ENCODE measurements at places on chromosomes 16 and 17.

DNA sequence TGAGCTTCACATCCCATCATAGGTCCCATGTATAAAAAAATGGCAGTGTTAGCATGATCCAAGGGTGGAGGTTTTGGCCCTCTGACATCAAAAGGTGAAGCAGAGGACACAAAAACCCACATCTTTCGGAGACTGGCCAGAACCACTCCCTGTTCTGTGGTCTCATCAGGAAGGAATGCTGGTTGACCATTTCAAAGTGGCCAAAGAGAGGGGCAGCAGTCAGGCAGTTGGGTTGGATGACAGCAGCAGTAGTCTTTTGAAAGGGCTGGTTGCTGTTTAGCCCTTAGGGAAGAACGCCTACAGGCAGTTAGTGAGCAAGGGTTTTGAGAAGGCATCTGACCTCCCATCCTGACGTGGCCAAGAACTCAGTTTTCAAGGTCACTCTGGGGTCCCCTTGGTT is 40.5 kb downstream of the LCMT1 start:
- DNase-seq: no peak

DNA sequence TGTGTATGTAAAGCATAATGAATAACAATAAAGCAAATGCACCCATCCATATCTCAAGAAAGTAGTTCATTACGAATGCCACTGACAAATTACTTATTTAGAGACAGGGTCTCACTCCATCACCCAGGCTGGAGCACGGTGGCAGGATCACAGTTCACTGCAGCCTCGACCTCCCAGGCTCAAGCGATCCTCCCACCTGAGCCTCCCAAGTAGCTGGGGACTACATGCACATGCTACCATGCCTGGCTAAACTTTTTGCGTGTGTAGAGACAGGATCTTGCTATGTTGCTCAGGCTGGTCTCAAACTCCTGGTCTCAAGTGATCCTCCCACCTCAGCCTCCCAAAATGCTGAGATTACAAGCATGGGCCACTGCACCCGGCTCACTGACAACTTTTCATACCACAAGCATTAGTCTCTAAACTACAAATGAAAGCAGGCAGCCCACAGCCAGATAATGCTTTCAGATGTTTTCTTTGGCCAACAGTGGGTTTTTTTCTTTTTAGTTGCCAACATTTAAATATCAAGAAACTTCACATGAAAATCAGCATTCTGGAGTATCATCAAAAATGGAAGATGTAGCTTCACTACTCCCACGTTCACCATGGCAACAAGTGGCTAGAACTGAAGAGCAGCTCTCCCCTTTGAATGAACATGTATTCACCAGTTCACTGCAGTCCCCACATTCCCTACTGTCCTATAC is 7.7 kb downstream of the ARHGAP17 start:
- no peak for DNase-seq

DNA sequence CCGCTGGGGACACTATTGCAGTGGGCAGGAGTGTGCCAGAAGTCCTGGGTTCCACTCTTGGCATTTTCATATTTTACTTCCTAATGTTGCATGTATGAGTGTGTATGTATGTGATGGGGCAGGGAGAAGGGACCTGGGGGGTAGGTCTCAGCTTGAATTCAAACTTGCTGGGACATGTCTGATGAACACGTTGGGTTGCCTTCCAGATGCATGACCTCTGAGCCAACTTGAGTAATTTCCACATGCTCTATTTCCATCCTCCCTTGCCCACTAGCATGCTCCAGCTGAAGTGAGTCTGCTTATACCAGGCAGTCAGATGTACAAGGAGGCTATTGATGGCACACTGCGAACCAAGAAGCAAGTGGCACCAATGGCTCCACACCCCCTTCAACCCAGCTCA is 32.9 kb upstream of the SRSF1 start:
- no peak for DNase-seq

DNA sequence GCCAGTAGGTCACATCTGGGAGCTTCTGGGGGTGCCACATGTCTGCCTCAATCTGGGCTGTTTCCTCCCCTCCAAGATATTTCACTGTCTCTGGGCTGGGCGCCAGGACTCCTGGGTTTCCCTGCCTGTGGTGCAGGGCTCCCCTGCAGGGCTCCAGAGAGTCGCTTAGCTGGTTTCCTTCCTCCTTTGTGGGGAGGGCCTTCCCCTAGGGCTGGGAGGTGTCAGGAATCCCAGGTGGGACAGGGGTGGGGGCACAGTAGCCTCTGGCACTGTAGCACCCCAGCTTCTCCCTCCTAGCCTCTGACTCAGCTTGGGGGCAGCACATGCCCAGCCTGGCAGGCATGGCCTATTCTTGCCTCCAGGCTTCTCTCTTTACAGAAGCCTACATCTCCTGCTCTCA is 2.6 kb downstream of the RARA start:
- DNase-seq: no peak

- DNase-seq: peak; percentile 90
Measured at GRCh38 chr17:70168977-70169708, at the start of gene KCNJ2. Gene KCNJ2 (plus strand): TSS chr17:70169532. CDS start chr17:70175040, 5,508 bp downstream.

DNA sequence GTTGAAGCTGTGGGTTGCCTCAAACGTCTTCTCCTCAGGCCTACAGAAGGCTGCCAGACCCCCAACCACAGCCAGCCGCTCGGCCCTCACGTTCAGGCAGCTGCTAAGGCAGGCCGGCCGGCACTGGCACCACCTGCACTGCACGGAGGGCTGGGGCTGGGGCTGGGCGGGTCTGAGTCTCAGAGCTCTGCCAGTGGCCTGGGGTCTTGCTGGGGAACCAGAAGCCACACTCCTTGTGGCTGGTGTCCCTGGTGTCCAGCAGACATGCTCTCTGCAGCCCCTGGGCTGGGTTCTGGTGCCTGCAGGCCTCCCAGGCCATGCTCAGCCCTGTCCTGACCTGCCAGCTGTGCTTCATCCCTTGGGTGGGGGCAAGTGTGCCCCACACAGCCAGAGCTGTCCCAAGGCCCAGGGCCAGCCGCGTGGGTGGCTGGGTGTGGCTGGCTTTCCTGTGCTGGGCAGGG is 42.0 kb downstream of the BAHCC1 start:
- no peak for DNase-seq

DNA sequence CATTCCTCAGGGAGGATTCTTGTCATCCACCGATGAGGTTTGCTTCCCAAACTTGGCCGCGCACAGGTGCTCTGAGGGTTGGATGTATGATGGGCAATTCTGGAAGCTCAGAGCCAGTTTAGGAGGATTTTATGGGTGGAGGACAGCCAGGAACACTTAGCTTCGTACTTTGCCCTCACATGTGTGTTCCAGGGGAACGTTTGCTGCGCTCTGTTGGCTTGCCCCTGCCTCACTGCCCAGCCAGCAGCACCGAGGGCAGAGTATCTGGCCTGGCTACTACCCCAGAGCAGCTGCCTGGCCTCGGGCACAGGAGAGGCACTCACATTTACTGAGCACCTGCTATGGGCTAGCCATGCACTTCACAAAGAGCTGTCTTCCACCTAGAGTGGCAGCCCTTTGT is 14.1 kb downstream of the SEZ6 start:
- no peak for DNase-seq

DNA sequence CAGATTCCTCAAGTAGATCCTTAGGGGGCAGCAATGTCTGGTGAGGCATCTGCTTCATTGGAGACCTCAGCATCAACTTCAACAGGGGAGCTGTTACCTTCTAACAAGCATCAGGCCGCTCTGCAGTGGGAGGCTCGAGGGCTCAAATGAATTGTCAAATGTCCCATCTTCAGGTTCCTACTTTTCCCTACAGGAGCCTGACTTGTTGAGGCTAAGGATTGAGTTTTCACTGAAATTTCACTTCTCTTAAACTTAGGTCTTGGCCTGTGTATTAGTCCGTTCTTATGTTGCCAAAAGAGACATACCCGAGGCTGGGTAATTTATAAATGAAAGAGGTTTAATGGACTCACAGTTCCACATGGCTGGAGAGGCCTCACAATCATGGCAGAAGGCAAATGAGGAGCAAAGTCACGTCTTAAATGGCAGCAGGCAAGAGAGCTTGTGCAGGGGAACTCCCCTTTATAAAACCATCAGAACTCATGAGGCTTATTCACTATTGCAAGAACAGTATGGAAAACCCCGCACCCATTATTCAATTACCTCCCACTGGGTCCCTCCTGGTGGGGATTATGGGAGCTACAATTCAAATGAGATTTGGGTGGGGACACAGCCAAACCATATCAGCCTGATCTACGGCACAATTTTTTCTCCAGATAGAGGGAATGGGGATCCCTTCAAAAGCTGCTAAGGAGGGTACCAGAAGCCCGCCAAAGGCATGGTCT is 5.1 kb upstream of the CD300LD start:
- DNase-seq: no peak

- no peak for DNase-seq
Measured at GRCh38 chr17:27526604-27527002, 70.4 kb downstream of the KSR1 start.

- no peak for DNase-seq
Measured at GRCh38 chr16:51210087-51210486, 59.0 kb upstream of the SALL1 start.

- DNase-seq: no peak
Measured at GRCh38 chr16:26736084-26736483, 330.6 kb upstream of the C16orf82 start.

GRCh38 chr17:8153525-8153956 is 1.3 kb upstream of the PER1 start:
- DNase-seq: no peak

DNA sequence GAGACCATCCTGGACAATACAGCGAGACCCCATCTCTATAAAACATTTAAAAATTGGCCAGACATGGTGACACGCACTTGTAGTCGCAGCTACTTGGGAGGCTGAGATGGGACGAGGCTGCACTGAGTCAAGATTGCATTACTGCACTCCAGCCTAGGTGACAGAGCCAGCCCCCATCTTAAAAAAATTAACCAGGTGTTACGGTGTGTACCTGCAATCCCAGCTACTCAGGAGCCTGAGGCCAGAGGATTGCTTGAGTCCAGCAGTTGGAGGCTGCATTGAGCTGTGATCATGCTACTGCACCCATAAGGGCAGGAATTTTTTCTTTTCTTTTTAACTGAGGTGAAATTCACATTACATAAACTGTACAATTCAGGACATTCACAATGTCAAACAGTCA is 16.9 kb upstream of the TMC7 start:
- DNase-seq: no peak

DNA sequence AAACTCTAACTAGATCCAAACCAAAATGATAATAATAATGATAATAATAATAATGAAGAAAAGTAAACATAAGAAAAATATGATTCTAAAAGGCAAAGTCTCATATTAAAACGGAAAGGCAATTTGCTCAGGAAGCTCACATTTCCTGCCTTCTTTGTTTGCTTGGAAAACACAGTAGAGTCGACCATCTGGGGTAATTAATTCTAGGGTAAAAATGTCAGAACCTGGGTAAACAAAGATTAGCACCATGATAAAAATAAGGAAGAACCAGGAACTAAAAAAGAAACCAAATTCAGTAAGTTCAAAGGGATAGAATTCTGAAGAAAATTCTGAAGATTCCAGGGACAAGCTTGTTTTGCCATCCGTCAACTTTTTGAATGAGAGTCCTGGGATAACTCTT is 16.2 kb downstream of the KRABD2 start:
- DNase-seq: no peak

- no peak for DNase-seq
Measured at GRCh38 chr17:43882761-43883415, 24.4 kb downstream of the MPP2 start.

DNA sequence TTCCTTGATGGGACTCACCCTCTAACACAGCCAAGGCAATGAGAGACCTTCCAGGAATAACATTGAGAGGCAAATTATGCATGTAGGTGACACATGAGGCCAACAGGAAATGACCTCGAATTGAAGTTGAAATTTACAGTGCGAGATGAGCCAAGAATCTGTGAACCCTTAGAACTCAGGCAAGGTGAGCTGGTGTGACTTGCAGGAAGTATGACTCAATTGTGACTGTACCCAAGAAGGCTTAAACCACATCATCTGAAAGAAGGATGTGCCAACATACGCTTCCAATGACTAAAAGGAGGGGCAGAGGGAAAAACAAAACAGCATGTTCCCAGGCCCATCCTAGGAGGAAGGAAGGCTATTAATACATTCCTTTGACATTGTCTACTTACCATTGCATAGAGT is 44.8 kb downstream of the PITPNC1 start:
- no peak for DNase-seq

DNA sequence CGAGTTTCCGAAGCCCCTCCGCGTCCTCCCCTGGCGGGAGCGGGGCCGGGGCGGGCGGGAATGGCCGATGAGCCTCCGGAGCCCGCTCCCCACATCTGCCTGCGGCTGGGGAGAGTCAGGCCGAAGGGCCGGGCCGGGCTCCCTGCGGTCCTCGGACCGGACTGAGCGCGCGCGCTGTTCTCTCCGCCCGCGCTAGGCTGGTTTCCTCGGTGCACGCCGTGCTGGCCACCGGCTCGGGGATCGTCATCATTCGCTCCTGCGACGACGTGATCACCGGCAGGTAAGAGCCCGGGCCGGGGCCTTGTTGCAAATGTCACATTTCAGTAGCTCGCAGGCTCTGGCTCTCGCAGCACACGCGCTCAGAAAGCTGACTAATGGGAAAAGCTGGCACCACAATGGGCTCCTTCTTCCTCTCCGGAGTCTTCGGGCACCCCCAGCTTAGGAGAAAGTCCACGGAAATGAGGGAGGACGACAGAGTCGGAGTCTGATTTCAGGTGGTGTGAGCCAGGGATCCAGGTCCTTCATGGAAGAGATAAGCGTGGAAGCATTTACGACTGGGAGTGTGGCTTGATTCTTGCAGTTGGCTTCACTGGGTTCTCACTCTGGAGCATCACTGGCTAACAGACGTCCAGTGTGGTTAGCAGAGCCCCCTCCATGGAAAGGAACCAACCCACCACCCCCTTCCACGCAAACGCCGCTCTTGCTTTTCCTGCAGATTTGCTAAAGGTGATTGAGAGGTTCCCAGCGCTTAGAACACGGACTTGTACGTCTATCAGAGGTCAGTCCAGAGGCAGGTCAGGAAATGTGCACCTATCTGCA is 715 bp downstream of the TLCD3A start:
- DNase-seq: peak; percentile 32

DNA sequence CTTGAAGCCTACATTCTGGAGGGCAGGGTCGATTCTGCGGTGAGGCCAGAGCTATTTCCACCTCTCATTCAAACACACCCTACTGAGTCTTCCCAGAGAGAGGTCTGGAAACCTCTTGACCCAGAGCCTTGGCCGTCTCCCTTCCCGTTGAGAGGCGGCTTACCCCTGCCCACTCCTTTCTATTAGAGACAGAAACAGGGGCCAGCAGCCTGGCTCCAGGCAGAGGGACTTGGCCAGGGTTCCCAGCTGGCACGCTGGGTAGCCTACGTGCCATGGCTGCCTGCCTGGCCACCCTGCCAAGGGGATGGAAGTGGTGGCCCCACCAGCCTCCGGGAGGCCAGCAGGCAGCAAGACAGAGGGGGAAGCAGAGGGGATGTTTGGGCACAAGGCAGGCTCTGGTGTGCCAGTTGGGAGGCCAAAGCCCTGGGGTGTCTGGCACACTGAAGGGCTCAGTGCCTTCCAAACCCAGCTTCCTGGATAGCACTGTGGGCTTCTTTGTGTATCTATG is 6.0 kb downstream of the STAC2 start:
- no peak for DNase-seq
